ENCODE measurements at places on chromosomes 5 and 9.

GRCh38 chr5:118597543-118597942 is 390.8 kb downstream of the DTWD2 start:
- no peak for DNase-seq

DNA sequence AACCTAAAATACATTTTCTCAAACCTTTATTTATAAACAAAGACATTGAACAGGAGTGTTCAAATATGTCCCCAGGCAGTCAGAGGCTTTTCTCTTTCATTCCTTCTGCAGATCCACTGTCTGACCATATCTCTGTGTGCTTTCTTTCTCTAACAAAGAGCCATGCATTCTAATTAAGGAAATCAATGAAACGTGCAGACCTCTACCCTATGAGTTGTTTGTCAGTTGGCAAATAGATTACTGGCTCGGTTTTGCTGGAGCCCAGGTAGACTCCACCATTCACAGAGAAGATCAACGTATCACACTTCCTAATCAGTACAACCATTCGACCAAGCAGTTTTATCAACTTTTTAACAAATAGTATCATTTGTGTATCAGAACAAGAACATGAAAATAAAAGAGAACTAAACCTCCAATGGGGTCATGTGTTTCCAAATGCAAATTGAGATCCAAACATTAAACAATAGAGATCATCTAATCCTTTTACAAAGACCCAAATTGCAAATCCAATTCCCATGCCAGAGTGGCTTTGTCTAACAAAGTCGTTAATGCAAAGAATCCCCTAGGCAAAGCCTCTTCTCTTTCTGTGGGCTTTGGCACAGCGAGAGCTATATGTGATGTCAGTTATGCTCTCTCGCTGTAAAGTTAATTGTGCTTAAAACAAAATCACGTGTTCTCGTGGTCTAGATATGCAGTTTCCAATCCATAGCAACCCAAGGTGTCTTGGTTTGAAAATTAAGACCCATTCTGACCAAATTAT is 16.8 kb downstream of the KLF4 start:
- no peak for DNase-seq

GRCh38 chr9:135961811-135962695 is 880 bp upstream of the UBAC1 start:
- DNase-seq: no peak

- no peak for DNase-seq
Measured at GRCh38 chr9:84264307-84265029, 76.1 kb downstream of the SLC28A3 start.

GRCh38 chr9:6924149-6924548 is 166.4 kb downstream of the KDM4C start:
- no peak for DNase-seq

DNA sequence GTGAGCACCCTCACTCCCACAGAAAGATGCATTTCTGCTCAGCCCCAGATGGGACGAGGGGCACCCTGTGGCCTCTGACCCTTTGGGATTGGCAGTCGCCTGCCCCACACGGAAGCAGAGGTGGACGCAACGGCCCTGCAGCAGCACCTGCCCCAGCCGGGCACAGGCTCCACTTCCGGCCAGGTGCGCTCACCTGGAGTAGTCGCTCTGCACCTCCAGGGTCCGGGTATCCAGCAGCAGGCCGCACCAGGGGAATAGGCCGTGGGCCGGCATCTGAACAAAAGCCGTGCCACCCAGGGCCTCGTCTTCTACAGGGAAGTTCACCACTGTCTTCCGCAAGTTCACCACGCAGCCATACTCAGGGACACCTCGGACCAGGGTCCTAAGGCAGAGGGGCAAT is 30.7 kb downstream of the TERT start:
- DNase-seq: no peak

- DNase-seq: no peak
Measured at GRCh38 chr5:132457371-132458225, 33.0 kb downstream of the IRF1 start.
